ENCODE measurements at places on chromosomes 1 and 21. TPM values are rescaled to one million over a fixed set of nuclear protein-coding genes. Genes with fewer than 3 reads are reported as not detected.

Gene TLR5
- total RNA-seq, result 1.8 TPM

Gene KIRREL1
- 0.22 TPM for total RNA-seq

DNA sequence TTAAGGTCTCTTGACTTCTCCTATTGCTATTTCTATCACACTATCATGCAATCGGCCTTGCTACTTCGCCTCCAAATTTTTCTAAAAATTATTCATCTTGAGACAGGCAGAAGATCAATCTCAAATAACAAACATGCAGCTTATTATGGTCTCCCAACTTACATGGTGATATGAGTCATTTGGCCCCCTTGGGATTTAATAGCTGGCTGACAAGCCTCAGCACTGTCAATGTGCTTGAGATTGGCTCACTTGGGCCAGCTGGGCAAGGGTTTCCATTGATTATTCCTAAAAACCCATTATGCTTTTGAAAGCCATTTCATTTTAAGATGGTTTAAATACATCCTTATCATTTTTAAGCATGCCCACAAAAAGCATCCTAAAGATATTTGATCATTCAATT, 224.5 kb upstream of the NFIA start:
- DNase-seq, result no peak

DNA sequence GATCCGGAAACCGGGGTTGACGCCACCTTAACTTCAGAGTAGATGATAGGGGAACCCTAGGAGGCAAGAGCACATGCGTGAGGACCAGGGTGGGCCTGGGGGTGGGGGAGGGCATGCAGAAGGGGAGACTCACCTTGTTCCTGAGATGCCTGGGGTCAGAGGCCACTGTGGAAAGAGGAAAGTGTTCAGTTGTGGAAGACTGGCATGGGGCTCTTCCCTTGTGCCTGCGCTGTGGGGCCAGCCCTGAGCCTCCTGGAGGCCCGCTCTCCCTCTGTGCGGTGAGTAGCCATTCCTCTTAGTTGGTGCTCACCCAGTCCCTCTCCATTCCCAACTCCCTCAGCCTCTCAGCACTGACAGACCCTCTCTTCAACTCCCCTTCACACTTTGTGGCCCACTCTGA, 36.6 kb downstream of the FCRL5 start:
- no peak for DNase-seq

DNA sequence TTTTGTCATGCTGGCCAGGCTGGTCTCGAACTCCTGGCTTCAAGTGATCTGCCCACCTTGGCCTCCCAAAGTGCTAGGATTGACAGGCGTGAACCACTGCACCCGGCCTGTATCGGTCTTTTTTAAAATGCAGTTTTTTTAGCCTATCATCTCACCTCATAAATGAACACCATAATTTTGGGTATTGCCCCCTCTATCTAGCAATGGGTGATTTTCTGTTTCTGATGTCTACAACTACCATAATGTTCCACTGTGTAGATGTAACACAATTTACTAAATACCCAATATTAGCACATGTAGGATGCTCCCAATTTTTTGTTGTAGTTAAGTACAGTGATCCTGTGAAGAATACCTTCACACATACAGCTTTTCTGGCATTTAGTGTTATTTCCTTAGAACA, 2.0 kb upstream of the CAMTA1 start:
- DNase-seq, result no peak

Gene USH2A
- total RNA-seq, result not detected

DNA sequence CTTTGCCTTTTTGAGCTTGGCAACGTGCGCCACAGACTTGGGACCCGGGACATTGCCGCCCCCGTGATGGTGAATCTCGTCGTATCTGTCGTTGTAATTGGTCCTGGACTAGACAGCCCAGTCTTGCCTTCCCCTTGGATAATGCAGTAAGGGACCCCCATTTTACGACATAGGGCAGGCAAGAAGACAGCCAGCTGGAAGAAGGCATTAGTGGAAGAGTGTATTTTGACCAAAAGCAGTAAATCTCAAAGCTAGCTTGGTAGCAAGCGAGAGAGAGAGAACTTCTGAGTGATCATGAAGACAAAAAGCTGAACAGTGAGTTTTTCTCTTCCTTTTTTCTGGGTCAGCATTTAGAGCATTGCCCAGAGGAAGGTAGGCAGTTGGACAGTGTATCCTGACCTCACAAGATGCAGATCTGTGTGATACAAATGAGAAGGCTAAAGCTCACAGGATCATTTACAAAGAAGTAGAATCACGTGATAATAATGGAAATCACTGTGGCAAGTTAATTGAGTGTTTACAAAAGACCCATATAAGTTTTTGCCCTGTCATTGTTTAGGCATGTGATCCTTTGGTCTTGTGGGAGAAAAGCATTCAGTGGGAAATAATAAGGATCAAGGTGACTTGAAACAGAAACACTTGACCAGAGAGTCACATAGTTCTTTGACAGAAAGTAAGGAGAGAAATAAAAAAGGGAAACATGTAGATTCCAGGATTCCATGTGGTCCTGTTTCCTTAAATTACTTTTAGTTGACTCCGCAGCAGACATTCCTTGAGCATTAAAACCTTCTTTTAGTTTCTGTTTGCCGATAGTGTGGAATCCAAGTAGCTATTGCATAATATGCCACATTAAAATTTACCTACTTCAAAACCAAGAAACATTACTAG, 66.3 kb downstream of the CNST start:
- no peak for DNase-seq

Gene NUF2
- 42.5 TPM for total RNA-seq

- no peak for DNase-seq
These were observed 64.3 kb upstream of the COL6A1 start for GRCh38 chr21:45917241-45917640.

DNA sequence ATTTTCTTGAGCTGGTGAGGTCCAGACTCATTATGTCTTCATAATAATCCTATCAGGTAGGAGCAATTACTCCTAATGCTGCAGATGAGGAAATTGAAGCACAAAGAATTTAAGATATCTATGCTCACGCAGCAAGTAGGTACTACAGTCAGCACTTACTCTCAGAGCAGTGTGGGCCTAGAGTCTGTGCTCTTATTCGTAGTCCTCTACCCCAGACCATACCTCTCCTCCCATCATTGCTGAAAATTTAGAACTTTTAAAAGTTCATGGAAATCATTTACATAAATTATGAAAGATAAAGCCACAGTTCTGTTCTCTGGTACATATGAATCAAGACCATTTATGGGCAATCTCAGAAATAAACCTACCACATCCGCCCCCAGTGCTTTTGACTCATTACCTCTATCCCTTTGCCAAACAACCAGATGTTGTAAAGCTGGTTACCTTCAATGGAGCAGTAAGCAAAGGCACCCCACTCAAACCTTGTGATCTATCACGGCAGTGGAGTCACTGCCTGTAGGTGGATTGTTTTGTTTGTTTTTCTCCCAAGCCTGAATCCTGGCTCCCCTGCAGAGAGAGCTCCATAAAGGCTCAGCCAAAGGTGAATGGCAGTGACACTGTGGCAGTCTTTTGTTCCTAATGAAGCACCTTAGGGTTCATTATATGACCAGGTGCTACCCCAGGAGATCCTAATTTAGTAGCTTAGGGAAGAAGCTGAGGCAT, 20.9 kb upstream of the MAN1A2 start:
- no peak for DNase-seq

Gene HSPA6
- 3.0 TPM for total RNA-seq

DNA sequence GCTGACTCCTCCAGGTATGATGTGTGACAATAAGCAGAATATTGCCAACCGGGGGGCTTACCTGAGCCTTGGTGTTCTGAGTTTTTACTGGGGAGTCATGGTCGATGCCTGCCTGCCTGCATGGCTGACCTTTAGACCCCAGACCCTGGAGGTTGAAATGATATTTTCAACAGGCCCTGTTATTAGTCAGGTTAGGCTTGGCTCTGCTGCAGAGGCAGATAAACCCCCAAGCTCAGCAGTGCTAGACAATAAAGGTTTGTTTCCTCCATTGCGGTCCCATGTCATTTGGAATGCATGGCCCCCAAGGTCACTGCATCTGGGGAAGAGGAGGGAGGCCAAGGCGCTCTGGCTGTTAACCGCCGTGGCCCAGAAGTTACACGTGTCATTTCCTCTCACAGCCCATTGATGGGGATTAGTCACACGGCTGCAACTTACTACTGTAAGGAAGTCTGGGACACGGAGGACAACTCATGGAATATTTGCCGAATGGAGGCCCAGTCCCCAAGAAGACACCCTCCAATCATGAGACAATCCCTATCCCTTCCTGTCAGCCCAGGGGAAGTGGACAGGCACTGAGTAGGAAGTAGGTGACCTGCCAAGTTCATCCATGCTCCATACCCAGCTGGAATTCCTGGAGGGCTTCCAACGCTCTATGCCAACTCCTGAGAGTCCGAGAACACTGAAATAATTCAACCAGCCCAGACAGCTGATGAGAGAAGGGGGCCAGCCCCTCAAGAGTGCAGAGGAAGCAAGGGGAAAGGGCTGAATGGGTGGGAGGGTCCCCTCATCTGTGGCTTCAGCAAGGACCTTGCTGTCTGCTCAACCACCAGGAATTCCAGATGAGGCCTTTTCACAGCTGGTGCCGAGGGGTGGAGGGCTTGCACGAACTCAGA, 97.3 kb downstream of the TAS1R2 start:
- DNase-seq, result no peak

GRCh38 chr21:45892916-45893739, 88.4 kb upstream of the COL6A1 start:
- DNase-seq, result no peak

Gene MMP23B
- 0.38 TPM for total RNA-seq

Gene IL22RA1
- 0.11 TPM for total RNA-seq

GRCh38 chr21:42289926-42290325, 25.3 kb downstream of the TFF3 start:
- DNase-seq, result no peak

- DNase-seq, result no peak
These were observed 355.9 kb upstream of the ADGRL4 start for GRCh38 chr1:79362470-79362869.

DNA sequence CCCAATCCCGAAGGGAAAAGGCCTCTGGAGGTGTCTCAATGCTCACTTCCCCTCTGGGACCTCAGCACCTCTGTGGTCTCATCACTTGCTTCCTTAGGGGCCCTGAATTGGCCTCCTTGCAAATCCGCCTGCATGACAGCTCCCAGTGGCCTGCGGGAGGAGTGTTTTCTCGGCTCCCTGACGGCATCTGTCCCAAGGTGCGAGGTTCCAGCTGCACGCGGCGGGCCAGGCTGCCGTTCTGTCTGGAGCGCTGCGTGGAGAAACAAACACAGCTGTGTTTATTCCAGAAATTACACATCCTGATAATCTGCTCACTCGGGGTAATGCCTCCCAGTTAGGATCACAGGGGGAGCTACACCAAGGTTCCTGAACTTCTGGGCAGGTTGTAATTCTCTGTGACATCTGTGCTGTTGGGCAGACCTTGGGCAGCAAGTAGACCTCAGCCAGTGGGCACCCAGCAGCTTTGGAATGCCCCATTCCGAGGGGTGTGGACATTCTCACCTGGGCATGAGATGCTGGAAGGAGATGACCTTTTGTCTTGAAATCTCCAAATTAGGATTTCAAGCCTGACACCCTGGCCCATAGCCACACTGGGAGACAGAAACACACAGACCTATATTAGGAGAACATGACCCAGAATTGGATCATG, 18.2 kb downstream of the EPHB2 start:
- DNase-seq, result no peak

DNA sequence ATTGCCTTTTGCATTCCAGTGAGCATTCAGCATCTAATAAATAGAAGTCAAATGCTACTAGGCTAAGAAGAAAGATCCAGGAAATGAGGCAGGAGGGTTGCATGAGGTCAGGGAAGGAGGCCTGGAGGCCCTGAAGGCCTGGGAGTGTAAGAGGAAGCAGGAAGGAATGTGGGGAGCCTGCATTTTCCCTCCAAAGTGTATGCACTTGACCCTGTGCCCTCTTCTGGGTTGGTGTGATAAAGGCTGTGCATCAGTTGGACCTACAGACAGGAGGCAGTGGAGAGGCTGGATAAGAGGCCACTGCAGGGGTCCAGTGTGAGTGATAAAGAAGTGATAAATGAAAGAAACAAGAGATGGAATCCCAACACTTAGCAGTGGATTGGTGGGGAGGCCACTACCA, 20.4 kb downstream of the KIAA1614 start:
- peak; percentile 92 for DNase-seq

Gene AKNAD1
- total RNA-seq, result not detected

Gene OR4F16
- total RNA-seq, result 0.34 TPM

DNA sequence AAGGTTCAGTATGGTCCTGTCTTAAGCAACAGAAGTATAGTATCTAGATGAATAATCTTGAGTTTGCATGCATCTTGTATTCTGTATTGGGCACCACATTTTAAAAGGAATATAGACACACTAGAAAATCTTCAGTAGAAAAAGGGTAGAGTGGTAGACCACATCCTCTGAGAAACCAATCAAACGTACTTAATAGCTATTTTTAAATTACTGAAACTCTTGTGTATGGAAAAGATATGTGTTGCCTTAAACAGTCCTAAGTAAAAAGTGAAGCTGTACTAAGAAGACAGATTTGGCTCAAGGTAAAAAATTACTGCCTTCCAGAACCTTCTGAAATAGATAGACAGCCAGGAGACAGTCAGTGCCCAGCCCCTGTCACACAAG, 3.1 kb downstream of the CTXND2 start:
- DNase-seq, result no peak

- no peak for DNase-seq
These were observed 95.8 kb downstream of the PSMG1 start for GRCh38 chr21:39087238-39088030.

Gene EXTL1
- total RNA-seq, result 0.13 TPM

DNA sequence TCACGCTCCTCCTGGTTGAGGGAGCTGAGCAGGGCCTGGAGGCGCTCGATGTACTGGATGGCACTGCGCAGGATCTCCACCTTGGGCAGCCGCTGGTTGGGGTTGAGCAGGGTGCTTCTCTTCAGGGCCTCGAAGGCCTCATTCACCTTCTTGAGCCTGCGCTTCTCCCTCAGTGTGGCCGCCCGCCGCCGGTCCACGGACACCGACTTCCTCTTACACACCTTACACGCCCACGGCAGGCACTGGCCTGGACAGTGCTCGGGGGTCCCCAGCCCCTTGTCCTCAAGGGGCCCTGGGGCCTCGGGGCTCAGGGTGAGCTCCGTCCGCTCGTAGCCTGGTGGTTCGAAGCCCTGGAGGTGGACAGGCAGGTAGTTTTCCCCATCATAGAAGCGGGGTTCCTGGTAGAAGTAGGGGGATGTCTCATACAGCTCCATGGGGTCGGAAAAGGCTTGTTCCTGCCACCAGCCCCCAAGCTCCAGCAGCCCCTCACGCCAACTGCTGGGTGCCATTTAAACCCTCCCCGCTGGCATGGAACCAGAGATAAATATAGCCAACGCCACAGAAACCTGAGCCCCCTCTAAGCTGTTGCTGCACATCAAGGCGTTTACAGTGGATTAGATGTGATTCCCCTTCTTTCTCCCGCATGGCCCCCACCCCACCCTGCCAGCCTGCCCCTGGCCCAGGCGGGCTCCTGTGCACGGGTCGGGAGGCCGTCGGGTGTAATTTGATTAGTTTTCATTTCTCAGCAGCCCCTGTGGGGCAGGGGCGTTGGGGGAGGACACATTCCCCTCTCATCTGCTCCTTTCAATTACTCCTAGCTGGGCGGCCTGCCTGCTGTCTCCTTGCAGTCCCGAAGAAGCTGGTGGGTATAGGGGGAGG, at the start of gene MYOG:
MYOG (minus strand) TSS at position 485 of the 879 bp plus-strand sequence; CDS start at position 434, 51 bp downstream.
- DNase-seq, result no peak

DNA sequence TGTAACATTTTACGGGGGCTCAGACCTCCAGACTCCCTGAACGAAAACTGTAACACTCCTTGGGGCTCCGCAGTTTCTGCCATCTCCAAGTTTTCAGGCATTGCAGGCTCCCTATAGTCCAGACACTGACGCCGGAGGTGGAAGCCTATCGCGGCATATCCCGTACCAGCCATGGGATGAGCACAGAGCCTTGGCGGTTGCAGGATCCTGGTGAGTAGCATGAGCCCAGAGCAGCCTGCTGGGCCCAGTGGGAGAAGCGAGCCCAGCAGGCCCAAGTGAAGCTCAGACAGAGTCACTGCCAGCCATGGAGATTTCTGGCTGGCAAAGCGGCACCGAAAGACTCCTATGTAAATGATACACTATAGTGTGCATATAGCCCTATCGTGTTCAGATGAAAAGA, 446.8 kb downstream of the COL11A1 start:
- no peak for DNase-seq

All from K562 (cell line).